Activated T-cell treated with anti-CD3 and anti-CD28 coated beads for 48 hours (primary cell): ENCODE measurements at places on chromosomes 1 and 21.
A peak's percentile ranks its signal among the peaks of the same experiment; 100 is the strongest.

DNA sequence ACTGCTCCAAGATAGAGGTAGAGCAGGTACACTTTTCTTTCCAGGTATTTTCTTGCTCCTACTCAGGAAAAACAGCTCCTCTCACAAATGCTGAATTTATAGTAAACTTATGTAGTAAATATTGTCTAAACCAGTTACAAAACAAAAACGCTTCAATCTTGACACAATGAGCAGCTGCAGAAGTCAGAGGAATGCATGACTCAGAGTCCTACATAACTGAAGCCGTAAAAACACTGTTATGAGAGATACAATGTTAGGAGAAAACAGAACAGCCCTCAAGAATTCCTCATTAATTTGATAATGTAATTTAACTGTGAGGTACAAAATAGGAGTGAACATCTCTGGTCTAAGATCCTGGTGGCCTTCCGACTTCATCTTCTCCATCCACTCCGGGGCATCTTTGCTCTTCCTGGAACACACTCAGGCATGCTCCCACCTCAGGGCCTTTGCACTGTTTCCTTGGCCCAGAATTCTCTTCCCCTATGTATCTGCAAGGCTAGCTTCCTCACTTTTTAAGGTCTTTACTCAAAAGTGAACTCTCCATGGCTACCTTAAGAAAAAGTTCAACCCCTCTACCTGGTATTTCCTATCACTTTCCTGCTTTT is 138.5 kb downstream of the SLC45A1 start:
- DNase-seq: no peak

GRCh38 chr1:200909071-200909470 is 14.4 kb downstream of the INAVA start:
- no peak for DNase-seq

DNA sequence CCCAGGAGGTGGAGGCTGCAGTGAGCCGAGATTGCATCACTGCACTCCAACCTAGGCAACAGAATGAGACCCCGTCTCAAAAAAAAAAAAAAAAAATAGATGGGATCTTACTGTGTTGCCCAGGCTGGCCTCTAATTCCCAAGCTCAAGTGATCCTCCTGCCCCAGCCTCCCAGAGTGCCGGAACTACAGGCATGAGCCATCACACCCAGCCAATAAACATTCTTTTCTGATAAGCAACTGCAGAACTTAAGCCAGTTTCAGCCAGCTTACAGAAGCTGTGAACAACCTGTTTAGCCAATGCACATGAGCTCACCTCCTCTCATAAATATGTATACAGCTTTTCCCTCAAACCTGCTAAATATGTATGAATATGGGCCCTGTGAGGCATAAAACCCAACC is 3.1 kb upstream of the MIIP start:
- DNase-seq: no peak

DNA sequence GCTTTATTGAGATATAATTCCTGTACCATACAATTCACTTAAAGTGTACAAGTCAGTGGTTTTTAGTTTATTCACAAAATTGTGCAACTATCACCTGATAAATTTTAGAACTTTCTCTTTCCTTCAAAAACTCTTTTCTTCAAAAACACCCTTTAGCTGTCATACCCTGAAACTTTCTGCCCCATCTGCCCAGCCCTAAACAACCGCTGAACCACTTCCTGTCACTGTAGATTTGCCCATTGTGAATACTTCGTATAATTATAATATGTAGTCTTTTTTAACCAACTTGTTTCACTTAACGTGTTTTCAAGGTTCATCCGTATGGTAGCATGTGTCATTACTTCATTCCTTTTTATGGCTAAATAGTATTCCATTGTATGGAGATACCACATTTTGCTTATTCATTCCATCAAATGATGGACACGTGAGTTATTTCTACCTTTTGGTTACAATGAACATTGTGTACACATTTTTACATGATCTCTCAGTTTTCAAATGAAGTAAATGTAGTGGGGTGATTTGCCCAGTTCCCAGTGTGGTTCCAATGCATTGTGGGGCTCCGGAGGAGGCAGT is 37.9 kb downstream of the WNT4 start:
- no peak for DNase-seq

GRCh38 chr21:32966120-32966519 is 59.6 kb upstream of the OLIG2 start:
- no peak for DNase-seq

DNA sequence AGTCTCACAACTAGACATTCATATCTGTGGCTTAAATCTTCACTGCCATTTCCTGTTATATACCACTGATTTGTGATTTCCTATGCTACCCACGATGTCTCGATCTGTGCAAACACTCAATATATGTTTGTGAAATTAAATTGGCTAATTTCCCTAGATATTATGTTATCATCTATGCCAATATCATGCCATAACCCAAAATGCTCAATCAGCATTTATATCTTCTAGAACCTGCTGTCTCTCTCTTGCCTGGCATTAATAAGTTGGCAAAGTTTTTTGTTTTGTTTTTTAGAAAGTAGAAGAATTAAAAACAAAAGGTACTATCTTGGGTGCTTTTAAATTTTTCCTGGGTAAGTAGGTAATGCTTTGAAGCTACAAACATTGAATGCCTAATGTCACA is 358.5 kb upstream of the DAB1 start:
- no peak for DNase-seq

DNA sequence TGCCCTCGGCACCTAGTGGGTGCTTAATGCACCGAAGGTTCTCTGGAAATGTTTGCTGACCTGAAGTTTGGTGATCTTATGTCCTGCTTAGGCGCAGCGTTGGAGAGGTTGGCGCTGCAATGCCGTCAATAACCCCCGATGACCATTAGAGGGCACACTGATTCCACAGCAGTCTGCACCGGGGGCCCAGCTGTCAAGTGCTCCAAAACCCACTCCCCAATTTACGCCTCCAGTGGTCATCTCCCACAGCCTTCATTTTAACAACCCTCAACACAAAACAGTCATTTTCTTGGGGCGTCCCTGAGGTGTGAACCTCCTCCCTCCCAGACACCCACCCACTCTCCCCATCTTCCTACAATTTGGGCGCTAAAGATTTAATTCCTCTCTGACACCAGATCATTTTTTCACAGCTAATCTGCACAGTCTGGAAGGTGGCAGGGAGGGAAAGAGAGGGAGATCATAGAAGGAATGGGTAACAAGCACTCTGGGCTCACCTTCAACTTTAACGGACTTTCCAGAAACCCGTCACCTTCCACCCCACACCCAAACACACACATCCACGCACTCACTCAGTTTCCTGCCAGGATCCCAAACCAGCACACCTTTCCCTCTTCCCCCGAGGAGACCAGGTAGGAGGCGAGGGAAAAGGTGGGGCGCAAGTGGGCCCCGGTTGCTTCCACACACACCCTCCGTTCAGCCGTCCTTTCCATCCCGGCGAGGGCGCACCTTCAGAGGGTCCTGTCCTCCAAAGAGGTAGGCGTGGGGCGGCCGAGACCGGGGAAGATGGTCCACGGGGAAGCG is 570 bp upstream of the NPR1 start:
- peak; percentile 33 for DNase-seq

GRCh38 chr1:247415423-247416361 is at the start of gene NLRP3:
NLRP3 (plus strand) TSS chr1:247416173; CDS start chr1:247418801, 2,628 bp downstream.
- no peak for DNase-seq

DNA sequence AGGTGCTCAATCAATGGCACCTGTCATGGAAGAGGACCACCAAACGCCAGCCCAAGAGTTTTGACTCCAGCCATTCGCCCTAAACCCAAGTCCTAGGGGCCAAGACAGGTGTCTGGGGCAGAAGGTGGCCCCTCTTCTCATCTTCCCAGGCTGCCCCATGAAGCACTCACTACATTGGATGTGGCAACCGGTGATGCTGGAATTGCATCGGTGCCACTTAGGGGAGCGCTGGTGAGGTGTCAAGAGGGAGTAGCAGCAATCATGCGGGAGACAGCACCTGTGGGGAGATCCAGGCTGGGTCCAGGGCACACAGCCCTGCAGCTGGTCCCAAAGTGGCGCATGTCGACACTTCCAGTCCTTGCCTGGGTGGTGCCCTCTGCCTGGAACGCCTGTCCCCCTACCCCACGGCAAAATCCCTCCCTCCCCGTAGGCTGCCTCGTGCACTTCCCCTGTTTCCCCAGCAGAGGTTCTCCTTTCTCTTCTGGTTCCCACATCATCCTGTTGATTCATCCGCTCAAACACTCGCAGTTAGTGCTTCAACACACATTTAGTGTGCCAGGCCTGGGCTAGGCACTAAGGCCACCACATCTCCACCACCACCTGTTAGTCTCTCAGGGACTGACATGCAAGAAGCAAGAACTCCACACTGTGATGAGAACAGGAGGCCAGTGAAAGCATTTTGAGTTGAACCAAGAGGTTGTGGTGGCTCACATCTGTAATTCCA is 18.5 kb downstream of the PLA2G2D start:
- DNase-seq: peak; percentile 13
